PC-3 (cell line): ENCODE measurements at places on chromosomes 11 and 22. TPM values are rescaled to one million over a fixed set of nuclear protein-coding genes. Genes with fewer than 3 reads are reported as not detected.

Gene SCGB1C1
- not detected in 2 replicates for total RNA-seq

Gene TIMP3
- 0.12 TPM in 1 of 2 replicates, not detected in the other for total RNA-seq

Gene MMP3
- total RNA-seq = not detected in 2 replicates

Gene PCF11
- total RNA-seq = 41.7 and 42.1 TPM in 2 replicates

Gene SEPTIN3
- total RNA-seq = 1.2 and 3.6 TPM in 2 replicates

Gene RPL3
- 1,363 and 1,371 TPM in 2 replicates for total RNA-seq

Gene GNG3
- not detected in 2 replicates for total RNA-seq

Gene PKP3
- 218 and 222 TPM in 2 replicates for total RNA-seq

Gene SLC43A3
- total RNA-seq = 31.3 and 35.0 TPM in 2 replicates

Gene SHANK2
- total RNA-seq = 33.2 and 45.0 TPM in 2 replicates

Gene SLC22A6
- not detected in 2 replicates for total RNA-seq

Gene SCN4B
- not detected in 2 replicates for total RNA-seq

Gene ZNF214
- 0.58 and 1.4 TPM in 2 replicates for total RNA-seq

DNA sequence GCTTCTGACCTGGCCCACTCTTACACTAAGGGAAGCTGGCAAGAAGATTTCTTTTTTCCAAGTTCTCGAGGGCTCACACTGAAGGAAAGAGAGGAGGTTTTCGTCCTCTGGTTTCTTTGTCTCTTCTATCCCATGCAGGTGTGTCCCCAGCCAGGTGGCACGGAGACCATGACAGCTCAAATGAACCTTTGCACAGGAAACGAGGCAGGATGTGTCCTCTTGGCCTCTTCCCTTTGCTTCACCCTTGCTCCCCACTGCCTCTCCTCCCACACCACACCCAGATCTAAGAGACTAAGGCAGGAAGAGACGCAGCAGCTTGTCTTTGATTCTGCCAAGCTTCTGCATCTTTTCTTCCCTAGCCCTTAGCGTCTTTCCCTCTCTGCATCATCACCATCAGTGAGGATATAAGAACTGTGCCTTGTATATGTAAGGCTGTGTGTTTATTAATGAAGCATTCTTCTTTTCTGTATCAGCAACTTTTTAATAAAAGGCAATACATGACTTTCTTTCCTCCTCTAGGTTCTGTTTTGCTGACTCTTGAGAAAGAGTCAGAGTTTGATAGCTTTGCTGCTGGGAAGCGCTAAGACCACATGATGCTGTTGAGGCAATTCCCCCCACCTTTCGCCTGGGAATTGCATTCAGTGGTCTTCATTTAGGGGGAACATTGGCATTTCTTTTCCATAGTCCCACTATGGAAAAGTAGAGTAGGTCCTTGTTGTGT, 56.0 kb upstream of the PARVA start:
- DNase-seq = no peak

GRCh38 chr11:73597336-73597955, 466 bp downstream of the FAM168A start:
- no peak for DNase-seq

DNA sequence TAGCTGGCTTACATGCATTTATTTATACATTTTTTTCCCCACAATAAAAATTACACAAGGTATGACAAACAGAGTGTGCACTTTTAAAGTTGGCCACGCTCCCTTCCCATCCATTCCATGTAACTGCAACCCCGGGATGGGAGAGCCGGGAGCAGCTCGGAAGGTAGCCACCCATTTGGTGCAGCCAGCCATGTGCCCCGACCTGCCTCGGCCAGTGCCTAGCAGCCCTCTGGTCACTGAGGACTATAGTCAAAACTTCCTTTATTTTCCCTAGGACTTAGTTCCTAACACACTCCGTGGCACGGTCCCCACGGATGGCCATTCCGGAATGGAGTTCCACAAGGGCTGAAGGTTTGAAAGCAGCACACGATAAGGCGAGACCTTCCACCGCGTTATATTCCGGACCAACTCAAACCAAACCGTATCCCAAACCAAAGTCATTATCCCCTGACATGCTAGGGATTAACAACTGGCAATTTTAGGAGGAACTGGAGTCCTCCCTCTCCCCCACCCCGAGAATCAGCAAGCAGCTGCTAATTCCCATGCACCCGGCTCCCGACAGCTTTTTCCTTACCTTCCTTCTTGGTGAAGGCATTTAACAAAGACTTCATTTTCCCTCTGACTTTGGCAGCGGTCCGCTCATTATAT, 426.4 kb downstream of the SHANK2 start:
- DNase-seq = no peak

- no peak for DNase-seq
Observed at GRCh38 chr11:34364102-34364501, 6.3 kb upstream of the ABTB2 start.

DNA sequence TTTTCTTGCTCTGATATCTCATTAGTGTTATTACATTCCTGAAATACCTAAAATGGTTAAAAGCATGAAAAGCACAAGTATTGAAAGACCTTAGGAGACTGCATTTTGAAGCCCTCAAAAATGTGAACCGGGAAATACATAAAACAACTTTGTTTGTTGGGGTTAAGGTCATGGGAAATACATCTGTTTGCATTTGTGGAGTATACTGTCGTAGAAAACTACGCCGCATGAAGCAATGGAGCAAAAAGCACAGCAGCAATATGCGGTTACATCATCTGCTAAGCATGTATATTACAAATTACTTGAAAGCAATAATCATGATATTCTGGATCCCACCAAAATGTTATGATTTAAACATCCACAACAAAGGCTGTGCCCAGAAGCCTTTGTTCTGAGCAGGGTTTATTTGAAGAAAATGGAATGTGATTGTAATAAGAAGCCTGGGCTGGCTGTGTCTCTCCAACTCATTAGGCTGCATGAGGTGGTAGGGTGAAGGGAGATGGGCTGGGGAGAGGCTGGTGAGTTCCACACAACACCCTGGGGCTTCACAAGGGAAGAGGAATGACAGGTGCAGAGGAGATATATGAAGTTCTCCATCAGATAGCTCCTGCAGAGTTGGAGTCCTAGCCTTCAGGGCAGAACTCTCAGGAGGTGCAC, 64.7 kb upstream of the LIN7C start:
- DNase-seq = no peak

DNA sequence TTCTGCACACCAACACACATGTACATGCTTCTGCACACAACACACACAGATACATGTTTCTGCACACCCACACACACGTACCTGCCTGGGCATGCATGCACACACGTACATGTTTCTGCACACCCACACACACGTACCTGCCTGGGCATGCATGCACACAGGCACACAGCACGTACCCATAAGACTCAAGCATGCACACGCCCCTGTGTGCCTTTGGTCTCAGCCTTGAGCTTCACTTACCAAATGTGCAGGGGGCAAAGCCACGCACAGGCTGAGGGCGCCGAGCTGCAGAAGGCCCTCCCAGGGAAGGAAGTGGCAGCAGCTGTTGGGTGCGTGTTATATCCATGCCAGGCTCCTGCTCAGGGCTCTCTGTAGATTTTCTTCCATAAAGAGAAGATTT, 34.7 kb upstream of the SMIM38 start:
- DNase-seq = no peak

- peak; percentile 78 for DNase-seq
Observed at GRCh38 chr11:19903620-19904069, 191.0 kb downstream of the NAV2 start.

DNA sequence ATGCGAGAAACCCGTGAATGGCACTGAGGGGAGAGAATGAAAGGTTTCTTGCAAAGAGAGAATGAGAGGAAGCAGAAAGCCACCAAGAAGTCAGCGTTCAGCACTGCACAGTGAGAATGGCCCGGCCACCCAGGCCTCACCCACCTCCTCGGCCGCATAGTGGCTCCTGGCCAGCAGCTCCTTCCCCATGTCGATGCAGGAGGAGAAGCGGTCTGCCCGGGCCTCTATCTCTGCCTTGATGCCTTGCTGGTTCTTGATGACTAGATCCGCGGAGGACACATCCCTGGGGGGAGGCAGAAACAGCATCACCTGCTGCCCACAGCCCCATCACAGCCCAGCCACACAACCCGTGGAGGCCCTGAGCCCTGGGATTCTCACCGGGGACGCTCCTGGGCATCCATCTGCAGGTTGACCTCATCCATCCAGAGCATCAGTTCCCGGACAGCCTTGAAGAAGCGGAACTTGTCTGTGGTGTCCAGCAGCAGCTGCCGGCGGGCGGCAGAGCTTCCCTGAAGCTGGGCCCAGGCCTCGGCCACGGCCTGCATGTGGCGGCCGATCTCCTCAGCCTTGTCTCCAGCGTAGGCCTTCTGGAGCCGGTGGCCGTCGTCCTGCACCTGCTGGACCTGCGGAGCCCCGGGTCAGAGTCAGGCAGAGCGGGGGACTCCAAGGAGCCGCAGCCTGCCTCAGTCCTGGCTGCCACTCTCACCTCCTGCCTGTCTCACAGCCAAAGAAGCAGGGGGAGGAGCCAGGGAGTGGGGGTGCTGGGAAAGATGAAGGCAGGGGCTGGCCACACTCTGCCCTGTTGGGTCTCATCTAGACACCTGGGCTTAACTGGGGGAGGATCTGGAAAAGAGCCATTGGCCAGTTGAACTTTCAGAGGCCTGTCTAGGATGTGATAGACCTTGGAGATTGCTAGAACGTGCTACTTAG, 12.2 kb upstream of the RBM4B start:
- DNase-seq = no peak

GRCh38 chr11:61507012-61507768, 1.4 kb upstream of the LRRC10B start:
- no peak for DNase-seq

GRCh38 chr11:95242091-95242844, 11.3 kb upstream of the SESN3 start:
- no peak for DNase-seq

- peak; percentile 96 for DNase-seq
Observed at GRCh38 chr11:102007567-102008437, 39.4 kb upstream of the CFAP300 start.

GRCh38 chr22:39028281-39028680, 7.4 kb downstream of the APOBEC3D start:
- DNase-seq = no peak

GRCh38 chr11:64373598-64373974, 14.6 kb downstream of the RPS6KA4 start:
- no peak for DNase-seq

DNA sequence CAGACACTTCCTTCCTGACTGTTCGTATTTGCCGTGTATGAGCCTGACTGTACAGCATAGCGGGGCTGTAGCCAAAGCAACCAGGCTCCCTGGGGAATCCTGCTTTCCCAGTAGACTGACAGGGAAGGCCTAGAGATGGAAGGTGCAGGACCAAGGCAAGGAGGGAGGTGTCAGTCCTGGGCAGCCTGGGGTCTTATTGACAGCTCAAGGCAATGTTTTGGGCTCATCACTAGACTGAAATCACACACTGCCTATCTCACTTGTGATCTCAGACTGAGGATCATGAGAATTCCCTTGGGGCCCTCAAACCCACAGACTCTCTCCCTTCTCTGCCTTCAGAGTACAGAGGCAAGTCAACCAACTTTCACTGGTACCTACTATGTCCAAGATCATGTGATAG, 346.8 kb upstream of the NARS2 start:
- no peak for DNase-seq

GRCh38 chr11:125542709-125543108, 26.6 kb upstream of the EI24 start:
- DNase-seq = no peak

DNA sequence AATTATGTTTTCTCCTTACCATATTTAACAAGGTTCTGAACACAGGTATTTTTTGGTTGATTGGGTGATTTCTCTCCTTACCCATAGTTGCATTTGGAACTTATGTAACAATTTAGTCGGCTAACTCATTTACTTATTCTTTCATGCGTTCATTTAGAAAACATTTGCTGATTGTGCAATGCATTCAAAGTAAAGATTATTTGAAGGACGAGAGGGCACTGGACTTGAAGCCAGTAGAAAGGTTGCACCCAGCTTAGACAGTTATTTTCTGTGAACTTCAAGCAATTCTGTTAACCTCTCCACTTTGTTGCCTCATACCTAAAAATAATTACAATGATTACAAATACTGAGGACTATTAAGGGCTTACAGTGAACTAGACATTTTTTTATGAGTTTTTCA, 769.6 kb downstream of the LRRC4C start:
- DNase-seq = no peak

DNA sequence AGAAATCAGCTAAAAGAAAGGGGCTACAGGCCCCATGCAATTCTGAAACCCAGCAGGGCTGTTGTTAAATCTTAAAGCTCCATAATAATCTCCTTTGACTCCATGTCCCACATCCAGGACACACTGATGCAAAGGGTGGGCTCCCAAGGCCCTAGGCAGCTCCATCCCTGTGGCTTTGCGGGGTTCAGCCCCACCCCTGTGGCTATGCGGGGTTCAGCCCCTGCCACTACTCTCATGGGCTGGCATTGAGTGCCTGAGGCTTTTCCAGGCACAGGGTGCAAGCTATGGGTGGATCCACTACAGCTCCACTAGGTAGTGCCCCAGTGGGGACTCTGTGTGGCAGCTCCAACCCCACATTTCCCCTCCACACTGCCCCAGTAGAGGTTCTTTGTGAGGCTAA, 8.7 kb upstream of the ZNF280A start:
- DNase-seq = no peak

DNA sequence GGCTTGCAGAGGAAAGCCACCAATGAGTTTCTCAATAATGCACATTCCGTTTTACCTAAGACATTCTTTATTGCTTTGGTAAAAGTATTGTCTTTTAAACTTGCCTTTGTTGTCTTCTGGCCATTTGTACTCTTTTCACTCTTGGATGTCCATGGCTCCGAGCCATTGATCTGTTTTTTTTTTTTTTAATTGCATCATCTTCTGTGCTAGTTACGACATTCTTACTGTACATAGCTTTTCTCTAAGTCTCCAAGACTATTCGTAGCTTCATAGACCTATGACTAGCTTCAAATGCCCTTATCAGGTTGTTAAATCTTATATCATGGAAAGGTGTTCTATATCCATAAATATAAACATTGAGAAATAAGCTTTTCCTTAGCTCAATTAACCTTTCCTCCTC, 1522.6 kb downstream of the FAM181B start:
- no peak for DNase-seq

- DNase-seq = no peak
Observed at GRCh38 chr11:86240164-86240563, 4.4 kb upstream of the EED start.

DNA sequence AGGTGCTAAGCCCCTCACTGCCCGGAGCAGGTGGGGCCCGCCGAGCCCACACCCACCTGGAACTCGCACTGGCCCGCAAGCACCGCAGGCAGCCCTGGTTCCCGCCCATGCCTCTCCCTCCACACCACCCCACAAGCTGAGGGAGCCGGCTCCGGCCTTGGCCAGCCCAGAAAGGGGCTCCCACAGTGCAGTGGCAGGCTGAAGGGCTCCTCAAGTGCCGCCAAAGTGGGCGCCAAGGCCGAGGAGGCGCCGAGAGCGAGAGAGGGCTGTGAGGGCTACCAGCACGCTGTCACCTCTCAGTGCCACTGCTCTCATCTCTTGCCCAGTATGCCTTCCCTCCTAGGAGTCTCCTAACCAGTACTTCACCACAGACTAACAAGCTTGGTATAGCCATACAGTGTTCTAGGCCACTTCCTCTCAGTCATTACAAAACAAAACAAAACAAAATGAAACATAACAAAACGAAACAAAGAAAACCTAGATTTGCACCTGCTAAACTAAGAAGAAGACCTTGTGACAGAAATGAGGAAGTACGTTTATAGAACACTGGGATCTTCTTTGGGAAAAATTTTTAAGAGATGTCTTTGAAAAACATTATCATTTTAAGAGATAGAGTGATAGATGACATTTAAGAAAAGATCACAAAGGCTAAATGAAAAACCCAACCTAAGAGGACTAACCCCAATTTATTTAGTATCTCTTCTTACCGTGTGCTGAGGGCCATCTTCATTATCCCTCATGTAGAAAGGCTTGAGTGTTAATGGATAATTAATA, 47.7 kb upstream of the GAB2 start:
- DNase-seq = no peak

GRCh38 chr11:133263332-133263731, 269.0 kb downstream of the OPCML start:
- DNase-seq = no peak
